Amniotic stem cell (primary cell): ENCODE measurements at places on chromosomes 12 and 14.

- no peak for DNase-seq
Observed at GRCh38 chr14:69612014-69612782, 802 bp downstream of the SUSD6 start.

GRCh38 chr14:81834308-81834707, 300.7 kb upstream of the SEL1L start:
- DNase-seq: no peak

DNA sequence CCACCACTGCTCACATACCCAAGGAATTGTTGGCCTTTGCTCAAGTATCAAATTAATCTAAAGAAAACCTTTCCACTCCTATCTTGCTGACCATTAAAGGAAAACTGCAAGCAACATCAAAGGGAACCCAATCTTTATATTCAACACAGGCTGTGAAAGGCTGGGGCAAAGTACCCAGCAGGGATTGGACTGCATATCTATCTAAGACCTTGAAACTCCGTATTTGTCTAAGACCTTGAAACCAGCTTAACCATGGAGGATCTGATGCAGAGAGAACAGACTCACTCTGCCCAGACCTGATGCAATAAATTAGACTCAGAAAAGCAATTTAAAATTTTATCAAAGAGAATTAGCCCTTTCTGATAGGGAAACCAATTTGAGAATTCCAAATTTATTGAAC, 102.2 kb downstream of the DIO2 start:
- no peak for DNase-seq

DNA sequence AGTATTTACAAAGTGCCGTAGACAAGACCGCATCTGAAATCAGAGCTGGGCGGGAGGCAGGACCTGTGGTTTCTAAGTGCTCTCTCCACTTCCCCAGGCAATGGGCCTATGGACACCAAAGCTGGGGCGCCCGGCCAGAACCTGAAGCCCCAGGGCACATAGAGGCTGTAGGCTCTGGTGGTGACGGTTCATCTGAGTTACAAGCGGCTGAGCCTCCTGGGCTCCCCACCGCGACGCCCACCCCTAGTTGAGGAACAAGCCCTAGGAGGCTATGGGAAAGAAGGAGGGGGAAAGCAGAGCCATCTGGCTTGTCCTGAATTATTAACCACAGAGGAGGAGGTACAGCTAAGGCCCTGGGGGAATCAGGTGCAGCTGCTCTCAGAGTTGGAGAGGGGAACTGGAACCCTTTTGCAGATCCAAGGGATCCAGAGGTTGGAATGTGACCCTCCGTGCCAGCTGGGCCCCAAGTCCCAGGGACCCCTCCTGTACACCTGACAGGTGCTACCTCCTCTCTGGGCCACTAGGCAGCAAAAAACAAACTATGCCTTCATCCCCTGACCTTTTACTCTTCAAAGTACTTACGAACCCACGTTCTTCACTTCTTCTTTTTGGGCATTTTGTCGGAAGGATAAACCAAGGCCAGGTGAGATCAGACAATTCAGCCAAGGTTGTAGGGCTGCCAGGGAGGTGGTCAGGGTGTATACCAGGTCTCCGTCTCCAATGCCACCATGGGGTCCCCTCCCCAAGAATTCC, 77.2 kb downstream of the ARL6IP4 start:
- DNase-seq: no peak

- peak; percentile 15 for DNase-seq
Observed at GRCh38 chr12:98698603-98699463, 53.7 kb downstream of the APAF1 start.

- DNase-seq: no peak
Observed at GRCh38 chr14:33454707-33455106, 496.2 kb downstream of the EGLN3 start.

GRCh38 chr12:15757553-15758255, 31.5 kb downstream of the EPS8 start:
- DNase-seq: peak; percentile 29

- no peak for DNase-seq
Observed at GRCh38 chr14:47262801-47263200, 412.6 kb downstream of the MDGA2 start.

DNA sequence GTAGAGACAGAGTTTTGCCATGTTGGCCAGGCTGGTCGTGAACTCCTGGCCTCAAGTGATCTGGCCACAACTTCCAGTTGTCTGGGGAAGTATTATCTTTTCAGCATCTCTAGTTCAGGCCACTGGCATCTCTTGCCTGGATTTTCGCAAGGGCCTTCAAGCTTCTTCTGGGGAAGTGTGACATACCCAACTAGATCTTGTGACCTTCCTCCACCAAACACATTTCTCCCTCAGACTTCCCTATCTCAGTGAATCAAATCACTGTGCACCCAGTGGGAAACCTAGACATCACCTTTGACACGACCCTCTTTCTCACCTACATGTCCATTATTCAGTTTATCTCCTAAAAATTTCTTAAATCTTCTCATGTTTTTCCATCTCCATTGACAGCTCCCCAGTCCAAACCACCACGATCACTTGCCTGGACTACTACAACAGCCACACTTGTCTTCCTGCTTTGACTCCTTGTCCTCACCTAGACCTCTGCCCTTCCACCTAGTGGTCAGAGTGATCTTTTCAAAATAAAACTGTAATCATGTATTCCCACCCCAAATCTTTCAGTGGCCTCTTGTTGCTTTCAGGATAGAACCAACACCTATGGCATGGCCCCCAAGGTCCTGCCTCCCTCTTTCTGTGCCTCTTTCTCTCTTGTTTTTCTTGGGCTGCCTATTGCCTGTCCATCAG, 3.3 kb downstream of the EEF1AKMT3 start:
- no peak for DNase-seq

GRCh38 chr14:68346556-68347343, 446.1 kb downstream of the ZFP36L1 start:
- DNase-seq: no peak

GRCh38 chr12:87518481-87518880, 510.7 kb downstream of the C12orf50 start:
- DNase-seq: no peak

GRCh38 chr14:99675951-99676350, 8.1 kb upstream of the CYP46A1 start:
- DNase-seq: no peak

- DNase-seq: no peak
Observed at GRCh38 chr12:83042441-83043200, 355.9 kb downstream of the TMTC2 start.

DNA sequence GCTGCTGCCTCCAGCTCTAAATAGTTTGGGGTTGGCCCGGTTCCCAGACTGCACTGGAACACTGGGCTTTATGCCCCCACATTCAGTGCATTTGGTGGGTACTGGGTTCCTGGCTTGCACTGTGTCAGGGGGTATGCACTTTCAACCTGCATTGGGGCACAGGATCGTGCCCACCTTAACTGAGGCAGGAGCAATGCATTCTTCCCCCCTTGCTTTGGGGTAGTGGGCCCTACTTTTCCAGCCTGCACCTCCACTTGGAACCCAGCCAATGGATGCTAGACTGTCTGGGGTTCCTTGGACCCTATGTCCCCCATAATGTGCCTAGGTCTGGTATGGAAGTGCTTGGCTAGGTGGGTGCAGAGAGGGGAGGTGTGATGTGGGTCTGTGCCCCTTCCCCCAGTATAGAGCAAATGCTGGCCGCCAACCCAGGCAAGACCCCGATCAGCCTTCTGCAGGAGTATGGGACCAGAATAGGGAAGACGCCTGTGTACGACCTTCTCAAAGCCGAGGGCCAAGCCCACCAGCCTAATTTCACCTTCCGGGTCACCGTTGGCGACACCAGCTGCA, 615 bp downstream of the TARBP2 start:
- DNase-seq: no peak

GRCh38 chr12:104485651-104486362, 29.1 kb downstream of the CHST11 start:
- no peak for DNase-seq

DNA sequence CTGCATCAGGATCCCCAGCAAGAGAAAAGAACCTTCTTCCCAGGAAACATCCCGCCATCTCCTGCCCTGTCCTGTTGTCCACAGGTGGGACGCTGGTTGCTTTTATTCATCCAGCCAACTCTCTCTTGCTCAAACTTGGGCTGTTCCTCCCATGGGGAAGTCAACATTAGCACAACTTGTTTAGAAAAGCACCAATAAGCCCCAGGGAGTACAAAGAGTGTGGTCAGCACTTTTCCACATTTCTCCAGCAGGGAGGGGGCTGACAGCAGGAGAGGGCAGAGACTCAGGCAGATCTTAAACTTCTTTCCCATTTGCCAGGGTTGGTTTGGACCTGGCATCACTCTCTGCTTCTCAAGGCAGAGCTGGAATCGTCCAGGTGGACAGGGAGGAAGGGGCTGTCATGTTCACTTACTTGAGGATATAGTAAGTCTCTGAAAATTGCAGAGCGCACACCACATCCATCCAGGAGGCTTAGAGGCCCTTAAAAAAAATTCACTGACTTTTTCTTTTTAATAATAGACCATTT, 74.9 kb downstream of the RBM19 start:
- DNase-seq: no peak

DNA sequence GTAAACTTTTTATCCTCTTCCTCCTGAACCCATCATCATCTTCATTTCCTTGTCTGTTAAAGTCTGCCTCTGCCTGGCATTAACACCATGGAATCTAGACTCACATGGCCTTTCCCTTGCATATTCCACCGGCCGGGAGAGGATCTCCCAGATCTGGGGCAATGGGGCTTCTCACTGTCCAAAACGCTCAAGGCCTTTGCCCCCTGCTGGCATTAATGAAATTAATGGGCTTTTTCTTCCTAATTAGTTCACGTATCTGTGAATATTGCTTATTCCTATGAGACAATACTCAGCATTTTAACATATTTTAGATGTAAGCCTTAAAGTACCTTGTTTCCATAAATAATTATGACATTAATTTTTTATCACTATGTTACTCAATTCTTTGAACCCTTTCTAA, 42.9 kb upstream of the CAPRIN2 start:
- DNase-seq: no peak

GRCh38 chr14:95061317-95062093, 95.8 kb downstream of the DICER1 start:
- no peak for DNase-seq

DNA sequence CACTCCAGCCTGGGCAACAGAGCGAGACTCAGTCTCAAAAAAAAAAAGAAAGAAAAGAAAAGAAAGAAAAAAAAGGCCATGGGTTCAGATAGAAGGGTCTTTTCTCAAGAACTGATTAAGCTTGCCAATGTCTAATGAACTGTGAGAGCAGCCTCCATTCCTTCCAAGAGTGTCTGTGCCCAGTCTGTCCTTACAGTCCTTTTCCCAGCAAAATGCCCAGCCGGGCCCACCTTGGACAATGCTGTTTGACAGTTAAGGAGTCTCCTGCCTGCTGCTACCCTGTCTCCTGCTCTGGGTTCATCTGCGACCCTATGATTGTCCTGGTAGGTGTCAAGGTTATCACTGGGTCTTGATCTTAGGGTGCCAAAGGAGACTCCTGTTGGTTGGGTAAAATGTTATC, 21.4 kb downstream of the SYNE3 start:
- DNase-seq: no peak

DNA sequence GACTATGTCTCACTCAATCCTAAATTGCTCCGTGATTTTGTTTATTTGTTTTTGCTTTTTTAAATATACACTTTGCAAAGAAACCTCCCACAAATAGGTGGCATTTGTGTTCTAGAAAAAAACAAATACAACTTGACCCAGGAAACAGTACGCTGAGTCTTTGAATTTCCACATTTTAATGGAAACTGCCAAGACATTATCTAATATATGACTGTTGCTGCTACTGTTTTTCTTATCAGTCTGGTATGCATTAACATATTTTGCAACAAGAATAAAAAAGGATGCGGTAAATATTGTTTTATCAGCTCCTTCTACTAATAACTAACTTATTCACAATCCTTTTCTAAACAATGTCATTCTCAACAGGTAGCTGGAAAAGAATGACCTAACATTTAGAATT, 187.4 kb downstream of the LRIG3 start:
- no peak for DNase-seq

DNA sequence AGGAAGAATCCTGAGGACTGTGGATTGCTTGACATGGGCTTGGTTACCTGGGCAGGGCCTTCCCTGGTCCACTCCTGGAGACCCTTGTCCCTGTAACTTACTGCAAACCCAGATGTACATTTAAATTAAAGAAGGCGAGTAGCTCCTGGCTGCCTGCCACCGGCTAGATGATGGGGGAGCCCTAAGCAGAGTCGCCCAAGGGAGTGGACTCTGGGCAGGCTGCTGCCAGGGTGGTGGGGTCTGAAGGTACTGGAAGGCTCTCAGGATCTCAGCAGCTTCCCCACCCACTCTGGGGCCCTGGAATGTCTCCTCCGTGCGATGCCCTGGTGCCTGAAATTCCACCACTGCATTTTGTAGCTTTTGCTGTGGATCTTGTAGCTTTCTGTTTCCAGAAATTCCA, 74.7 kb downstream of the FBXL14 start:
- DNase-seq: no peak

DNA sequence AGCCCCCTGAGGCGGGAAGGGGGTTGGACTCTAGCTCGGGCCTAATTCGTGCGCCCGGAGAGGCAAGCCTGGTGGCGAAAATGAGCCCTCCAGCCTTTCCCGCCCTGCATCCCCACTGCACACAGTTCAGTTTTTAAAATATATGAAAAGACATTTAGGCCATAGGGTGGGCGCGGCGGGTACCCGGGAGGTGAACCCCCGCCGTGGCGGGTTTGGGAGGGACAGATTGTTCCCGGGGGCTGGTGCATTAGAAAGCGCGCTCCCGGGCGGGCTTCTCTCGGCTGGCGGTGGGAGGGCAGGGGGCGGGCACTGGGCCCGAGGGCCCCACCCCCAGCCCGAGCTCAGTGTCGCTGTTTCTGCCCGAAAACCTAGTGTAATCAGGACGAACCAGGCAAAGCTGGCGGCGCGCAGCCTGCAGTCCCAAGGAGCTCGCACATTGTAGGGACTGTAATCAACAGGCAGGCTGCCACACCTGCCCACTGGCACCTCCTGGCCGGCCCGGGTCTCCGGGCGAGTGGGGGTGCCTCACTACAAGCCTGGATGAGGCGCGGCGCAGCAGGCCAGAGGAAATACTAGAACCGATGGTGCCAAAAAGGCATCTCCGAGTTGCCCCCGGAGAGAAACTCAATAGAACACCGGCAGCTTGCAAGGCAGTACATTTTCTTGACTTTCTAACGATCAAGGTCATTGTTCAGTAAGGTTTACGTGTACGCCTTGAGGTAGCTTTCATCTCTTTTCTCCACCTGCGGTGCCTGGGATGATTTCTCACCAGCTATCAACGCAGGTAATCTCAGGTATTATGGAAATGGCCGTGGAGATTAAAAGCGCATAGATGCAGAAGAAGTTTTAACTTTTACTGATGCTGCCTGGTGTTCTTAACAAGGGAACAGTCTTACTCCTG, 764 bp upstream of the SPTB start:
- no peak for DNase-seq

DNA sequence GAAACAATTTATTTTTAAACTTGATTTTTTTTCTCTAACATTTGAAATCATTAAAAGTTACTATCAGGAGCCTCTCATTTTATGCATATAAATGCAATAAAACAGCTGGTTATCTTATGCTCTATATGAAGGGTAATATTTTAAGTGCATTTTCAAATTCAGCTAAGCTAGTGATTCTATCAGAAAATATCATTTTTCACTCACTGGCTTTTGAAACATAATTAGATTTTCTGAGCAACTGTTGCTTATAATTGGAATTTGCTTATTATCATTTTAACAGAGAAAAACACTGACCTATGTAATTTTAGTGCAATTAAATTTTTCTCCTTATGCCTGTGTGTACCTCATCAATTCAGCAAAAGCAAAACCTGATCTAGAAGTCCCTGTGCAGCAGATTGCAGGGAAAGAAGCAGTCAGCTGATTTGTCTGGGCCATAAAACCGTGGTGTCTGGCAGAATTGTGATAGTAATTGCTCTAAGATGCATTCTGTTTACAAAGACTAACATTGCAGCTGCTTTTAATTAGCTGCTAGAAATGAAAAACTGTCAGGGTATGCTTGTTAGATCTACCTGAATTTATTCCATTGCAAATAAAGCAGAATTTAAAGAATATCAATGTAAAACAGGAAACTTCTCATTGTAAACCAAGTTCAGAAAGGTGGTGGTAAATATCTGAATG, 75.0 kb downstream of the BICD1 start:
- DNase-seq: no peak
